Sigmoid colon (tissue), 7 donors: ENCODE measurements at places on chromosomes 1 and 21.

GRCh38 chr1:194055536-194055935 is 869.1 kb upstream of the B3GALT2 start:
- DNase-seq, result no peak

DNA sequence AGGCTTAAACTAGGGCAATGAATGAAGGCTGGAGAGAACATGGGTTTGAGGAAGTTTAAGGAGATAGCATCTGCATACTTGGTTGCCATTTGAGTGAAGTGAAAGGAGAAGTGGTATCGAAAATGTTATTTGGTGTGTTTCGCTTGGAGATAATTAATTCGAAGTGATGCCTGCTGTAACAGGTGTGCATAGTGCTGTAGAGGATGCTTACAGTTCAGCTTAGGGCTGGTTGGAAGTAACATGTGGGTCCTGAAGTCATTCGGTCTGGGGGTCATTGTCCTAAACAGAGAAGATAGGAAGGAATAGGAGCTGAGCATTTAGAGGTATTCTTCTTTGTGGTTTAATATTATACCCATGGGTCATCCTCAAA is 301 bp upstream of the NUDT17 start:
- no peak for DNase-seq

DNA sequence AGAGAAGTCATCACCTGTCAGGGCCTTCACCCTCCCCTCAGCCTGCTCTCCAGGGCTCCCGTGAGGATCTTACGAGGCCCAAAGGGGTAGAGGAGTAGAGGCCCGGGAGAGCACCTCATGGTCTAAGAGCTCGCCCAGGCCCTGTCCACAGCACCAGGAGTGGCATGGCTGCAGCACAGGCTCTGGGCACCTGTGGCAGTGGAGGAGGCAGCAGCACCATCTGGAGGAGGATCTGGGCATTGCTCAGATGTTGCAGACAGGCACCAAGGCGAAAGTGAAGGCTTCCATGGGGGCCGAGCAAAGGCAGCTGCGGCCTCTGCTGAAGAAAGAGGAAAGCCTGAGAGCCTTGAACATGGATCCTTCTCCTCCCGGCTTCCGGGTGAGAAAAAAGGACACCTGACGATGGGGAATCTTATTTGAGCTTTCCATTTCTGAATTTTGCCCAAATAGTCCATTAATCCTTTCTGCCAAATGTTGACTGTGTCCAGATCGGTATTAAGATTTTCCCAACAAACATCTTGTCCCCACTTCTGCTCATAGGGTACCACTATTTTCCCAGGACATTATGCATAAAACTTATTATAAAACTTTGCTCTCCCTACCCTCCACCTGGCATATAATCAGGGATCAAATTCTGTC is 604.7 kb downstream of the PTPRC start:
- DNase-seq, result no peak

DNA sequence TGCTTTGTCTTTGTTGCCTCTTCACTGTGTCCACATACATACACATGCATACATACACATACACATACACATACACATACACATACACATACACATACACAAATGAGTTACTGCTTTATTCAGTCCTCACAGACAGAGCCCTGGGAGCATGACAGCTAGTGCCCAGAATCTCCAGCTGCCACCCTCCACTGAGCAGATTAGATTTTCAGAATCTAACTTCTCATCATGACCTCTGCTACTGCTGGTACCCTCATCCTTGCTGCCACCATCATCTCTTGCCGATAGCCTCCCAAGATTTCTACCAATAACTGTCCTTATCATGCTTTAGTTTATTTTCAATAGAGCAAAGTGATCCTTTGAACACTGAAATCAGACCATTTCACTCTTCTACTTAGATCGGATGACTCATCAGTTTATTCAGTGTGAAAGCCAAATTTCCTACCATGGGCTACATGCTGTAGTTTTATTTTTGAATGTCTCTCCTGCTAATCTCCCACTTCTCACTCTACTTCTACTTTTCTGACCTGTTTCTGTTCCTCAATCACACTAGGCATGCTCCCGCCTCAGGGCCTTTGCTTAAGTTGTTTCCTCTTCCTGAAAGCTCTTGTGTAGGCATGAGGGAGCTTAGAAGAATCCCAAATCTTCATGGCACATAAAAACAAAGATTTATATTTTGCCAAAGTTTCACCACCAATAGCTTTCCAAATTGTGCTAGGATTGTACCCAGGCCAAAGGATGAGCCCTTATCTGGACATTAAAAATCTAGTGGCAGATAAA is 43.0 kb downstream of the ATP6V1G3 start:
- DNase-seq, result no peak
